SIG-M5 (cell line): ENCODE measurements at places on chromosomes 1 and 21.
A peak's percentile ranks its signal among the peaks of the same experiment; 100 is the strongest.

DNA sequence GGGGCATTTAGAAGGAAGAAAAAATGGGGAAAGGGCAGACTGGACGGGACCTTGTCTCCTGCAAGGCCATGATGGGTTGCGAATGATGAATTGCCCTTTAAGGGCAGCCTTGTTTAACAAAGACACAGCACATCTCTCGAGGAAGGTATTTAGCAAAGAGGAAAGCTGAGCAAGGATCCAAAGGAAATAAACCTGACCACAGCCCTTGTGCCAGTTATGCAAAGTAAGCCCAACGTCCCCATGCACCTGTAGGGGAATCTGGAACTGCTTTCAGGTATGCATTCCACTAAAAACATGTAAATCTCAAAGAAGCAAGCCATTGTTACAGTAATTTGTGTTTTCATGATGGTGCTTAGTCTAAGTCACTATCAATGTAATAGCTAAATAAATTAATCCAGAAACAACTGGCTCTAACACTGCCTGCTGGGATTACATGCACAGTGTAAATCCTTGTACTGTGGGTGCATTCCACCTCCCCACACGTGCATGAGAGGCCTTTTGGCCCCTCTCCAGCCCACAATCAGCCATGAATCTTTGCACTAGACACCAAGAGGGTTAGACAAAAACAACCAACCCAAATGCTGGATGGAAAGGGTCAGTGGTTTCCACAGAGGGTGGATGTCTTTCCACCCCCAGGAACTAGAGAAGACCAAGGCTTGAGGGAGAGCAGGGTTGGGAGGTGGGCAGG is 228.8 kb upstream of the KAZN start:
- DNase-seq, result no peak

GRCh38 chr1:187010571-187011309 is 182.0 kb downstream of the PLA2G4A start:
- no peak for DNase-seq

DNA sequence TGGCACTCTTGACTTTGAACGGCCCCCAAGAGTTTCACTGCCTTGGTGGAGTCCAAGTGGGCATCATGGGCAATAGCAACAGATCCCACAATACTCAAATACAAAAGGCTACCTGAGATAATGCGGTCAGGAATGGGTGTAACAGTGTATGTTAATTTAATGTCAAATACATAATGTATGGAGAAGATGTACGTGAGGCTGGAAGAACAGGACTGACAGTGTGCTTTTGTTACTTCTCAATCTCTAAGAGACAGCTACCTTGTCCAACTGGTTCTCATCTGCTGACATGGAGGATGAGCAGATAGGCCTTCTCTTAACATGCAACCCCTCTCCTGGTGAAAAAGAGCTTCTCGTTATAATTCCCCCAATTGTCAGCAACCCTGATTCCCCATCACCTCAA is 167.2 kb downstream of the APP start:
- DNase-seq, result no peak

DNA sequence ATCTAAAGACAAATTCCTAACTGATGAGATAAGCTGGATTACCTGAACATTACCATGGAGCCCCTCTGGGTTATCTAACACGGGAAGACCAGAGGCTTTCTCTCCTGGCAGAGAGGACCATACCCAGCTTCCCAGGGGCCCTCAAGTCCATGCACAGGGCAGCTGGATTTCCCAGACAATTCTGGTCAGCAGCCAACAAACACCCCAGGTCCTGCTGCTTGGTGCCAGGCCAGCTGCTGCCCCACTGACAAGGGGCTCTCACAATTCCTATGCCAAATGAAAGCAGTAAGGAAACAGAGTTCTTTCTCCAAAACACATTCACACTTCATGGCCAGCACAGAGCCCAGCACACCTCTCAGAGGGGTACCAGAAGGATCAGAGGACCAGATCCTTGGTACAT is 114.2 kb downstream of the HLCS start:
- DNase-seq, result no peak

DNA sequence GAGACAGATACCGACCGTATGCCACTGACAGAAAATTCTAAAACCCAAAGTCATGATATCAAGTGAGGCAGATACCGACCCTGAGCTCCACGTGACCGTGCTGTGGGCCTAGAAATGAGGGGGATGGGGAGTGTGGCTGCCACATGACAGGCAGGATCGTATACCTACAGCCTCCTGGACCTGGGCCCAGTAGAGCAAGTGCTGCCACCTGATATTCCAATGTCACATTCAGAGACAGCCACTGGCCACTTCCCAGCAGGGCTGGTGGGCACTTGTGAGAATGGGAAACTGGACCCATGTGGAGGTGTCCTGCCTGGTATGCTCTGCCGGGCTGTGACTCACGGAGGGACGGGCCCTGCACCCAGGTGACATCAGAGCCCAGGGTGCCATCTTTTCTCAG is 44.6 kb upstream of the CLDN14 start:
- DNase-seq, result no peak

DNA sequence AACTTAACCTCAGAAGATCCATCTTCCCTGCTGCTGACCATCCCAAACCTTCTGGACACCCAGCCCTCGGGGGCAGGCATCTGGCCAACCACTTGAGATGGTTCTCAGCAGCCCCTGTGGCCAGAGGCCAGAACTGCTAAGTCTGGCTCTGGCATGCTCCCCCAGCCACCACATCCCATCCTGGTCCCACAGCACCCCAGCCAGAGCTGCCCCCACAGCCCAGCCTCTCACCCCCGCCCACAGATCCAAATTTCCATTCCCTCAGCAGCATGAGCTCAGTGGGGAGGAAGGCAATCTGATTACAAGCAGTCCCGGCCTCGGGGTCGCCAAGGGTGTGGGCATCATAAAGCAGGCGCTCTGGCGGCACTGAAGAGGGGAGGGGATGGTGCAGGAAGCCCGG is 45.6 kb downstream of the GLIS1 start:
- DNase-seq, result no peak

DNA sequence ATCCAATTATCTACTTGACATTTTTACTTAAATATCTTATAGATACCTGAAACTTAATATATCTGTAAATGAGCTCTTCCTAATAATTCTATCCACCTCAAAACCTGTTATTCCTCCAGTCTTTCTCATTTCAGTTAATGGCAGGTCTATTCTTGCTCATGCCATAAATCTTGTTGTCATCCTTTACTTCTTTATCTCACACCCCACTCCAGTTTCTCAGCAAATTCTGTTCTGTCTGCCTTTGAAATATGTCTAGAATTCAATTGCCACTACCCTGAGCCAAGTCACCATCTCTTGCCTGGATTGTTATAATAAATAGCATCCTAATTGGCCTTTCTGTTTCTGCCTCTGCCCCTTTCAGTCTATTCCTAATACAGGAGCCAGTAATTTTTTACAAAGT is 105.8 kb downstream of the MAN1A2 start:
- no peak for DNase-seq

DNA sequence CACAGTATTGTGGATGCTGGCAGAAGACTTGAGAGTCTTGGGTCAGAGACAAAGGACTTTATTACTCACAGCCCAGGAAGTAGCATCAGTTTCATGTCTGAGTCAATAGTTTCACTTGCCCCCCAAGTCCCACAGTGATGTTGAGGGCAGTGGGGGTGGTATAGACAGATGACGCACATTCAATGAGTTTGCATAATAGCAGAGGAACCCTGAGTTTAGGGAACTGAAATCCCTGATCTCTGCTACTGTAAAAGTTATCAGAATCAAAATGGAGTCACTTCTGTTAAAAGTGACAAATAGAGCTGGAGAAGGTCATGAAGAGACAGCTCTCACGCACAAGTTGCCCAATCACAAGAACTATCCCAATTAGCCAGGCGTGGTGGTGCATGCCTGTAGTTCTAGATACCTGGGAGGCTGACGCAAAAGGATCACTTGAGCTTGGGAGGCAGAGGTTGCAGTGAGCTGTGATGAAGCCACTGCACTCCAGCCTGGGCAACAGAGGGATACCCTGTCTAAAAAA is 11.5 kb upstream of the HCRTR1 start:
- DNase-seq, result peak; percentile 88

- no peak for DNase-seq
Measured at GRCh38 chr21:17921579-17922530, 102.7 kb upstream of the C21orf91 start.

DNA sequence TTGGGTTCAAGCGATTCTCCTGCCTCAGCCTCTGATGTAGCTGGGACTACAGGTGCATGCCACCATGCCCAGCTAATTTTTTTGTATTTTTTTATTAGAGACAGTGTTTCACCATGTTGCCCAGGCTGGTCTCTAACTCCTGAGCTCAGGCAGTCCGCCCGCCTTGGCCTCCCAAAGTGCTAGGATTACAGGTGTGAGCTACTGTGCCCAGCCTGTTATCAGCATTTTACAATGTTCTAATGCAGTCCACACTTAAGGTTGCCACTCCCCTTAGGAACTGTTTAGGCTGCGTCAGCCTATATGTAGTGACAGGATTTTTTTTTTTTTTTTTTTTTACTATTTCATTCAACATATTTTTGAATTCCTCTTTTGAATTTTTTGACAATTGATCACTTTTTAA is 30.2 kb downstream of the AGPAT3 start:
- DNase-seq, result no peak

GRCh38 chr21:44917446-44918106 is 3.1 kb downstream of the ITGB2 start:
- DNase-seq, result no peak

- no peak for DNase-seq
Measured at GRCh38 chr1:102627145-102627544, 481.2 kb downstream of the COL11A1 start.

- no peak for DNase-seq
Measured at GRCh38 chr21:45049714-45050344, 24.6 kb upstream of the ADARB1 start.

GRCh38 chr21:40845441-40845995 is 1.4 kb downstream of the DSCAM start:
- DNase-seq, result no peak

DNA sequence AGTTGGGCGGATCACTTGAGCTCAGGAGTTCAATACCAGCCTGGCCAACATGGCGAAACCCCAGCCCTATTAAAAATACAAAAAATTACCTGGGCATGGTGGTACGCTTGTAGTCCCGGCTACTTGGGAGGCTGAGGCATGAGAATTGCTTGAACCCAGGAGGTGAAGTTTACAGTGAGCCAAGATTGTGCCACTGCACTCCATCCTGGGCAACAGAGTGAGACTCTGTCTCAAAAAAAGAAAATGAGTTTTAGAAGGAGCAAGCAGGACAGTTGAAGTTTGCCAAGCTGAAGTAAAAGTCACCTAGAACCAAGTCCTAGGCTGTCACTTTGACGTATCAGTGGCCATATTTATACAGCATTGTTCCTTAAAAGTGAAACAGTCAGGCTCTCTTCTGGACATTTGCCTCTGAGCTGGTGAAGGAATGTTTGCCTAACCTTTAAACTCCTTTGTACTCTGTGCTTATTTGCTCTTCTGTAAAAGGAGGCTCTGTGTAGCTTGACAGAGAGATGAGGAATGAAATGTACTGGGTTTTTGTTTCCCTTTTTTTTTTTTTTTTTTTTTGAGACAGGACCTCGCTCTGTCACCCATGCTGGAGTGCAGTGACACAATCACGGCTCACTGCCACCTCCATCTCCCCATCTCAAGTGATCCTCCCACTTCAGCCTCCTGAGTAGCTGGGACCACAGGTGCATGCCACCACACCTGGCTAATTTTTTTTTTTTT is 2.8 kb downstream of the RAB4A start:
- DNase-seq, result no peak

DNA sequence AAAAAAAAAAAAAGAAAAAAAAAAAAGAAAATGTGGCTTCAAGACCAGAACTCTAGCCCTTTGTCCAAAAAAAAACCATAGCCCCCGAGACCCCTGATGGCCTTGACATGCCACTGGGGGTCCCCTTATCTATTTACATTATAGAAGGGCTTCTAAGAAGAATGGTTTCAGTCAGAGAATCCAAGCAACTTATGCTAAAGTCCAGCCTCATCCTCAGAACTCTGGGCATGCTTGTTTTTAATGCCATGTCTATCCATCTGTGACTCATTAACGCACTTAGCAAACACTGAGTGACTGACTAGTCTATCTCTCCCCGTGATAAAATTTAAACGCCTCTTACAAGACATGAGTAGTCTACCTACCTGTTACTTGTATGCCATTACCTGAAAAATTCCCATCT is 29.3 kb downstream of the ERG start:
- no peak for DNase-seq

- DNase-seq, result no peak
Measured at GRCh38 chr1:185409763-185410528, 92.9 kb upstream of the IVNS1ABP start.

GRCh38 chr1:85465786-85466134 is 801 bp upstream of the DDAH1 start:
- DNase-seq, result no peak

GRCh38 chr1:2086446-2087078 is 36.4 kb downstream of the PRKCZ start:
- no peak for DNase-seq

- no peak for DNase-seq
Measured at GRCh38 chr21:34974162-34974981, 74.7 kb downstream of the RUNX1 start.

DNA sequence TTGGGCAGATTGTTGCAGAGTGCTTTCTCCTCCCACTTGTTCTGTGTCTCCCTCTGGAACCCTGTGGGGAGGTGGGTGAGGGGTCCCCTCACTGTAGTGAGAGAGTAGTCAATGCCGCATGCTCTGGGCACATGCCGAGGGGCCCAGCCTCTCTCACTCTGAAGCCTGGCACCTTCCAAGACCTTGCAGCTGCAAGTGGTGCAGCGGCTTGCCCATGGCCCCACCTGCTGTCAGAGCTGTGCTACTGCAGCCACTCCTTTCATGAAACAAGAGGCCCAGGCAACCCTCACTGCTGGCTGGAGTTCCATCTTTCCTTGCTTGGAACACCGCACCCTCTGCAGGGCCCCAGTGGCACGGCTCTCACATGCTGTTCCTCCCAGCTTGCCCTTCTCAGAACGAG is 58.4 kb upstream of the COL6A1 start:
- DNase-seq, result no peak
